ENCODE measurements at places on chromosomes 7 and 10.

DNA sequence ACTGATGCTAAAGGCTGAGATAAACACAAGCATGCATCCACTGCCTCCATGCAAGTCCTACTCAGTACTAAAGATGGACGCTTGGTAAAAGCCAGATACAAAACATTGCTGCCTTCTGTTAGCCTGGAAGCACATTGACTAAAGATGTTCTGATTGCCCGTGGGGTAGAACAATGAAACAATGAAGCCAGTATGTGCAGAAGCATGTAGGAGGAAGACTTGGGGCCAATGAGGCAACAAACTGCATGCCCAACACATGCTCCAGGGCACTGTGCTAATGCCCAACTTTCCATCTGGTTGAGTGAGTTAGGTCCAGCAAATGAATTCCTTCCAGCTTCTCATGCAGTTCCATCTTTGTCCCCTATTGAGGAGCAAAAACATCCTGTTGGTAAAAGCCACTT, 1245.5 kb downstream of the GATA3 start:
- DNase-seq, result no peak

GRCh38 chr7:74262639-74263398, 8.6 kb upstream of the RFC2 start:
- DNase-seq, result no peak

DNA sequence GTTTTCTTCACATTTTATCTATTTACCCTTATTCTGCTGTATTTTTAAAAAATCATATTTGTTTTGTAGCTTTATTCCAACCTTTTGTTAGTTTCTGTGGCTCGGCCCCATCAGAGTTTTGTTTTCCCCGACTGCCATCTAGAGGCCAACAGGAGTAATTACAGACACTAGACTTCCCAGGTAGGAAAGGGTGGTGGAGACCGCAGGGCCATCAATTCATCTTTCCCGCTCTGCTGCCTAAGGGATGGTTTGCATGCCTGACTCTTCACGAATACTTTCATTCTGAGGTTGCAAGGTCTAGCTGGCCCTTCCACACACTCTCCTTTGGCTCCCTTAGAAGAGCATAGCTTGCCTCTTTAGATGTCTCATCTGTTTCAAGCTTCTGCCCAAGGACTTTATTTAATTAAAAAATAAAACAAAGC, 38.3 kb downstream of the LYZL2 start:
- DNase-seq, result no peak

GRCh38 chr7:33191340-33191739, 62.0 kb downstream of the BBS9 start:
- no peak for DNase-seq

DNA sequence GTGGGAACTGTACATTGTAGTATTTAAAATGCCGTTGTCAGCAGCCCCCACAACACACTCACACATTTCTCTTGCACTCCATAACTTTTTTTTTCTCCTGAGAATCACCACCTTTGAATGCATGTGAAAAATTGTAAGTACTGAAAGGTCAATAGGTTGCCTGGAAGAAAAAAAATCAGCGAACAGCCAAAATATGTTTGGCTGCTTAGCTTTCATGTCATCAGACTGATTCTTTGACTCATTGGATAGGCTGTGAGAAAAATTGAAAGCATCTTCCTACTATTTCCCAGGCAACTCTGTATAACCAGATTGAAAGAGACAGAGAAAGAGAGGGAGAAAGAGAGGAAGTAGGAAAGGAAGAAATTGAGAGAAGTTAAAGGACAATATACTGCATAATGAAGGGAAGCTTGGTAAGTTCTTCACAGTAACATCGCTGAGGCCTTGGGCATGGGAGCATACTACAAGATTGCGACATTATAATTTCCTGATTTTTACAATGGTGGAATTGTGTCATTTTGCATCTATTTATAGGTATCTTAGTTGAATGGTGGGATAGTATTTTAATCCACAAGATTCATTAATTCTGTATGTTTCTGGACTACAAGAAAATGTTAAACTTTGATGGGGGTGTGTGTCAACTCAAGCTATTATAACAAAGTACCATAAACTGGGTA, 249.3 kb upstream of the KCND2 start:
- no peak for DNase-seq

GRCh38 chr7:11009631-11010030, 36.0 kb downstream of the PHF14 start:
- DNase-seq, result no peak

GRCh38 chr7:71145906-71146901, 14.3 kb downstream of the GALNT17 start:
- no peak for DNase-seq

- DNase-seq, result no peak
These were observed 55.9 kb upstream of the UNC5B start for GRCh38 chr10:71156436-71156835.

- DNase-seq, result no peak
These were observed 76.5 kb downstream of the TEX36 start for GRCh38 chr10:125606414-125607010.

GRCh38 chr7:7102906-7103305, 79.4 kb upstream of the C1GALT1 start:
- DNase-seq, result no peak

All from stimulated activated naive CD4-positive, alpha-beta T cell treated with Interleukin-2 at 50 U/mL for 16 hours (primary cell).